ENCODE measurements at places on chromosomes 13 and 19.

DNA sequence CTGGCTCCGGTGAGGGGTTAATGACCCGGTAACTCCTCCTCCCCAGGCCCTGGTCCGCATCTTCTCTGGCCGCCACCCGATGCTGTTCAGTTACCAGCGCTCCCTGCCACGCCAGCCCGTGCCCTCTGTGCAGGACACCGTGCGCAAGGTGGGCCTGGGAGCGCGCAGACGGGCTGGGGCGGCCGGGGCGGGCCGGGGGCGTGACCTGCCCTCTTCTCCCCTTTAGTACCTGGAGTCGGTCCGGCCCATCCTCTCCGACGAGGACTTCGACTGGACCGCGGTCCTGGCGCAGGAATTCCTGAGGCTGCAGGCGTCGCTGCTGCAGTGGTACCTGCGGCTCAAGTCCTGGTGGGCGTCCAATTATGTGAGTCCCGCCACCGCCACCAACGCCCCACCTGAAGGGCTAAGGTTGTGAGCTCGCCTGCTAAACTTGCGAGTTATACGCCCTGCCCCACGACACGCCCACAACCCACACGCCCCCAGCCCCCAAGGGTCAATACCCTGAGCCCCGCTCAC, 10.4 kb downstream of the CPT1C start:
- DNase-seq, result no peak

GRCh38 chr19:14369399-14370168, 11.7 kb upstream of the ADGRE5 start:
- no peak for DNase-seq

DNA sequence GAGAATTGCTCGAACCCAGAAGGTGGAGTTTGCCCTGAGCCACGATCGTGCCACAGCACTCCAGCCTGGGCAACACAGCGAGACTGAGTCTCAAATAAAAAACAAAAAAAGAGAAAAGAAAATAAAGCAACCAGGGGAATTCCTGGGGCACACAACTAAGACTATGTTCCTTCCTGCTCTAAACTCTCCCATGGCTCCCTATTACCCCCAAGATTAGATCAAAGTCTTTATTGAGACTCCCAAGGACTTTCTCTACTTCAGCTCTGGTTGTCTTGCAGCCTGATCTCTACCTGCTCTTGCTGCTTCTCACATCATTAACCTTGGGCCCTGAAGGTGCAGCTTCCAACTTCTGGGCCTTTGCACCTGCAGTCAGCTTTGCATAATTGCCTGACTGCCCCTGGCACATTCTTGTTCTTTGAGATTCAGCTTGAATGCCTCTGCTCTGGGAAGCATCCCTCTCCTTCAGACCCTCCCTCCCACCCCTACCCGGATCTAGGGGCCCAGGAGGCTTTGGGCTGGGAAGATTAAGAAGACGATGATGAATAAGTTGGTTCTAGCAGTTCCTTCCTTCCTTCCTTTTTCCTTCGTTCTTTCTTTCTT, 16.8 kb upstream of the CERS4 start:
- no peak for DNase-seq

DNA sequence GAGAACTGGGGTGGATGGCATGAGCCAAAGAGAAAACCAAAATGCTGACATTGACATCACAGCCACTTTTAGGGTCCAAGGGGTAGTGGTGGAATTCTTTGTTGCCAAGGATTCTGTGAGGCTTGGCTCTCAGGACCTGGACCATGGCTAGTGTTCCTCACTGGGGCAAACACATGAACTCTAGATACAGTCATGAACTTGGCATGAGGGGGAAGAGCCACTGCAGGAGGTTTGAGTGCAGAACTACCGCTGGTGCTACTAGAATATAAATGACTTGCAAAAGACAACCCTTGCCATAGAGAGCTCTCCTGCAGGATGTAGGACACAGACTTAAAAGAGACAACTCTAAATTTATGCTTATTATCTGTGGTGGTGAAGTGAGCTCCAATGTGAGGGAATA, 29.8 kb upstream of the FRY start:
- no peak for DNase-seq

GRCh38 chr19:42683917-42684513, 56.3 kb downstream of the PSG3 start:
- DNase-seq, result no peak

All from SW 1271 (cell line).